ENCODE measurements at places on chromosomes 5 and 9.
A peak's percentile ranks its signal among the peaks of the same experiment; 100 is the strongest.

GRCh38 chr9:10721301-10721700 is 108.5 kb upstream of the PTPRD start:
- DNase-seq, result no peak

GRCh38 chr9:114055894-114056293 is 22.2 kb downstream of the AMBP start:
- DNase-seq, result no peak

GRCh38 chr5:140399979-140400729 is 1.5 kb upstream of the ANKHD1 start:
- no peak for DNase-seq

DNA sequence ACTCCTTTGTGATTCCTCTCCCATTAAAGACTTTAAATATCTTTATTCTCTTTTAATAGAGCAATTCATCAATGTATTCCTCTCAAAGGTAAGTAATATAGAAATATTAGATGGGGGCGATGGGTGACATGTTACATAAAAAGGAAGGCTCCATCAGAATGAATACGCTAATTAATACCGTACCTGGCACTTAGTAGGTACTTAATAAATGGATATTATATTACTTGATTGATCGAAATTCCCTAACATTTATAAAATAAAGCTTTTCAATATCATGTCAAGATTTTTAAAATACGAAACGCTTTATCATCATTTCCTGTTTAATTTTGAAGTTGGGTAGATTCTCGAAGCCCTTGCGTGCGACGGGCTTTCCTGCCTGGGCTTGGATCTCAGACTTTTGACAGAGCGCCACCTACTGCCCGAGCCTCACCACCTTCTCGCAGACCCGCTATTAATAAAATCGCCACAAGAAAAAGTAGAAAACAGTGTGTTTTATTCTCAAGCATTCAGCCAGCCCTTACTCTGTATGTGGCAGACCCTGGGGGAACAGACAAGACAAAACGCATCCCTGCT is 99.4 kb downstream of the C5orf15 start:
- DNase-seq, result peak; percentile 74

- no peak for DNase-seq
Observed at GRCh38 chr5:170421826-170422225, 32.7 kb upstream of the KCNMB1 start.

- peak; percentile 89 for DNase-seq
Observed at GRCh38 chr9:136539427-136540421, 6.1 kb downstream of the NOTCH1 start.

DNA sequence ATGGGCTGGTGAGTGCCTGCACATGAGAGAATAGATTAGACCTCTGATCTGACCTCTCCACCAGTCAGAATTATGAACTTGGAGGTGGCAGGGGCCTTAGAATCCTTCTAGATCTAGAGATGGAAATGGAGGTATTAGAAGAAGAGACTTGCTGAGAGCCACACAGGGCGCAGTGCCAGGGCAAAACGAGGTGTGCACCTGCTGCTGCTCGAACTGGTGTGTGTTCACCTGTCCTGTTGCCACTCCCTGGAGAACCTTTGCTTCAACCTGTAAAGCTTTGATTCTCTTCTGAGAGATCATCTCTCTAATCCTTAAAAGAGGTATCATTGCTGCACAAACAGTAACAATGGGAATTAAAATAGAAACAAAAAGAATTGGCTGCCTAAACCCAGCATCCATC is 24.9 kb downstream of the FRMPD1 start:
- DNase-seq, result no peak

DNA sequence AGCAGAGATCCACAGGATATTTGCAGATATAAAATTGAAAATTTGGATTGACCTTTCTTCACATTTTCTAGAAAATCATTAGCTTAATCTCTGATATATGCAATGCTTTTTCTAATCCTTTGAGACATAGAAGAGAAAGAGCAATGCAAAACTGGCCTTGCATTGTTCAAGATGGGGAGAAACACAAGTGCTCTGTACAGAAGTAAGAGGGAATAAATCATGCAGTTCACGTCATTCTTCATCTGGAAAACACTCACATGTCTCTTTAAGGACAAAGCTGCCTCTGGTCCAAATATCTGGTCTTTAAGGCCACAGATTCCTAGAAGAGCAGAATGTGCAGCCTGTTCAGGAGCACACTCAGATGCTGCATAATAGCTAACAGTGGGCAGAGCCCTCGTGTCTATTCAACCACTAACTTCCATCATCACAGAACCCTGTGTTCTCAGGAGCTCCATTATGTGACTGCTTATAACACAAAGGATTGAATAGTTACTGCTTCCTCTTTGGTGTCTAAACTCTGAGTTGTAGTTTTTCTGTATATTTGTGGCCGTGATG is 277.5 kb downstream of the PLK2 start:
- no peak for DNase-seq

- no peak for DNase-seq
Observed at GRCh38 chr5:166581826-166582225, 1709.6 kb upstream of the WWC1 start.

DNA sequence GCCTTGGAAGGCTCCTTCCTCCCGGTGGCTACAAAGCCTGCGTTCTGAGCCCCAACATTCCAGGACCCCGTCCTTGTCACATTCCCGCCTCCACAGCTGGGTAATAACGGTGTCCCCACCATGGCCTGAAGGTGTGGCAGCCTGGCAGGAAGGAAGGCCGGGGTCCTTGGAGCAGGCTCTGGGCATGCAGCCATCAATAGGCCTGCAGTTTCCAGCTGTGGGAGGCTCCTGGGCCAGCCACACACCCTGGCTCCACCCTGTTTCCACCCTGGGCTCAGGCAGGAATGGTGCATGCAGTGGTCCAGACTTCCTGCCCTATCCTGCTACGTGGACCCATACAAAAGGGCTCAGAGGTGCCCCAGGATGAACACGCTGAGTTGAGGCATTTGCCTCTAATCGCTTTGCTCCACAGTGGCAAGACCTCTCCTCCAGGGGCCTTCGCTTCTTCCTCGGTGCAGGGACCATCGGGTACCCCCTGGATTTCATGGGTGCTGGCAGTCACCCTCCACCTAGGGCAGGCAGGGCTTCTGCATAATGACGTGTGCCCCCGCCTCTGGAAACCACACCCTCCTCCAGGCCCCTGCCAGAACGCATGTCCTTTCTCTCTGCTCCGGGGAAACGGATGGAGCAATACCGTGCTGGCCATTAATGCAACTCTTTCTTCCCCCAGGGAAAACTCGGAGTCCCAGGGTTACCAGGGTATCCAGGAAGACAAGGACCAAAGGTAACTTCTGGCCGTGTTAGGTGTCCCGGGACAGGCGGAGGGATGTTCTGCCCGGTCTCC is 95.1 kb upstream of the FCN2 start:
- peak; percentile 45 for DNase-seq

DNA sequence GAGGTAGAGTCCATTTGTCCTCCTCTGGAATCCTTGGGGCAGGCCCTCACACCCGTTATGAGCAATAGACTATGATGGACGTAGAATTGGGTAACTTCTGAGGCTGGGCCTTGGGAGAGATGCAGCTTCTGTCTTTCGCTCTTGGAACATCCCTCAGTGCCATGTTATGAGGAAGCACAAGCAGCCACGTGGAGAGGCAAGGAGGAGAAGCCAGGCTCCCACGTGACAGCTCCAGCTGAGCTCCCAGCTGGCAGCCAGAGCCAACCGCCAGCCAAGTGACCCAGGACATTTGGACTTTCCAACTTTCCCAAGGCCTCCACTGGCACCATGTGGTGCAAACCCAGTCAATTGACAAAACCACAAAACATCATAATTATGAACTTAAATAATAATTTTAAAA is 43.0 kb upstream of the BOD1 start:
- DNase-seq, result no peak

- DNase-seq, result no peak
Observed at GRCh38 chr9:105258225-105258737, 13.8 kb downstream of the SLC44A1 start.

DNA sequence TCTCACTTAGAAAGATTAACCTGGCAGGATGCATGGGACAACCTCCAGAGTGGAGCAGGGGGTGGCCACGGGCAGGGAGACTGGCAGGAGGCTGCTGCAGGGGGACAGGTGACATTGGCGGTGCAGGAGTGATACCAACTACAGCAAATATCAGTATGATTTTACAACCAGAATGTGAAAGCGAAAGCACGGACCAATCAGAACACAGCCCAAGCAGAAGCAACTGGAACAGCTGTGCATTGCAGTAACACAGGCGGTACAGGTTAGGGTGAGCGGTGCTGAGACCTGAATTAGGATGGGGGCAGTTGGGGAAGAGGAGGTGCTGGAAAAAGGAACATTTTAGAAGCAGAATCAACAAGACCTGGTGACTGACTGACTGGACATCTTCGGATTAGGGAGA is 29.3 kb downstream of the POLR1E start:
- no peak for DNase-seq

GRCh38 chr5:179680780-179681401 is at the start of gene CBY3:
Gene CBY3 (minus strand): TSS chr5:179681034. CDS start chr5:179680918, 116 bp downstream.
- DNase-seq, result no peak

DNA sequence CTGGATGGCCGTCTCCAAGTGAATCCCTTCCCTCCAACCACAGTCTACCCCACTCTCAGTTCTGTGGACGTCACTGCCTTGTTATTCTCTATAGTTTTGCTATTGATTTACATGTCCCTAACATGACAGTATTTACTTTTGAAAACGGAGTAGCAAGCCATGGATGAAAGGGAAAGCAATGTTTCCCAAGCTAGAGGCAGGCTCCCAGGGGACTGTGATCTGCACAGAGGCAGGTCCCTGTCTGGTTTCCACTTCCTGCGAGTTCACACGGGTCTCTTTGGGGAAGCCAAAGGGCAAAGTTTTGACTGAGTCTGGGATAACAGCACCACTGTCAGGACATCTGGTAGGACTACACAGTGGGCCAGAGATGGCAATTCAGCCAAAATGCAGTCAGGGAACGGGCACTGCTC is 12.7 kb downstream of the C9orf153 start:
- DNase-seq, result peak; percentile 66

- DNase-seq, result no peak
Observed at GRCh38 chr5:175593794-175594193, 64.1 kb upstream of the HRH2 start.

DNA sequence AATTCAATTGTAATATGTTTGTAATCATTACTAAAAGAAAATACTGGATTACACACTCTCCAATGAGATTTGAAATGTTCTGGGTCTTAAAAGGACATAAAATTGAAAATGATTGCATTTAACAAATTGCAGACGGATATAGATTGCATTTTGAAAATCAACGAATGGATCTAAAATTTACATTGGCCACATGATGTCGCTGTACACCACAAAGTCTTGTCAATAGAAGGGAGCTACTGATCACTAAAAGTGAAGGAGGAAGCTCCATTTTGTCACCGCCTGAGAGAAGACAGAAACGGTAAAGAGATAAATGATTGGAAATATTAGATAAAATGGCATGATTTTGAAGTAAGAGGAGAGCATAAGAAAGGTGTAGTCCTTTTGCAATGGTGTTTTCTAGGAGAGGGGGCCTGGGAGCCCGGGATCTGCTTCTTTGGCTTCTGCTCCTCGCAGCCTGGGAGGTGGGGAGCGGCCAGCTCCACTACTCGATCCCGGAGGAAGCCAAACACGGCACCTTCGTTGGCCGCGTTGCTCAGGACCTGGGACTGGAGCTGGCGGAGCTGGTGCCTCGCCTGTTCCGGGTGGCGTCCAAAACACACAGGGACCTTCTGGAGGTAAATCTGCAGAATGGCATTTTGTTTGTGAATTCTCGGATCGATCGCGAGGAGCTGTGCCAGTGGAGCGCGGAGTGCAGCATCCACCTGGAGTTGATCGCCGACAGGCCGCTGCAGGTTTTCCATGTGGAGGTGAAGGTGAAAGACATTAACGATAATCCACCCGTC is at the start of gene PCDHA1:
PCDHA1 (plus strand) TSS at position 236 of the 782 bp plus-strand sequence.
- DNase-seq, result no peak

DNA sequence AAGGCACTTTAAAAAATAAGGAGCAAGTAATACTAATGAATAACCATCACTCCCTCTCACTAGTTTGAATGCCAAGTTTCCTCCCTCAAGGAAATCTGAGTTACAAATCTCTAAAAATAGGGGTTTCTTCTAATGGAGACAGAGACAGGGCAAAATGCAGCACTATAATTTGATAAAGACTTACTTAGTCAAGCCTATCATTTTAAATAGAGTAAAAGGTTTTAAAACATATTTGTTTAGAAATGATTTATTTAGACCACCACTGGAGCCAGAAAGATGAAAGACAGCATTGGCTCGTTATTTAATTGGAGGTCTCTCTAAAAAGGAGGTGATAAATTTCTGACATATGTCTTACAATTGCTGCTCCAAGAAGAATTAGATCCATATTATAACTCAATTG is 228.7 kb downstream of the TLE1 start:
- no peak for DNase-seq

DNA sequence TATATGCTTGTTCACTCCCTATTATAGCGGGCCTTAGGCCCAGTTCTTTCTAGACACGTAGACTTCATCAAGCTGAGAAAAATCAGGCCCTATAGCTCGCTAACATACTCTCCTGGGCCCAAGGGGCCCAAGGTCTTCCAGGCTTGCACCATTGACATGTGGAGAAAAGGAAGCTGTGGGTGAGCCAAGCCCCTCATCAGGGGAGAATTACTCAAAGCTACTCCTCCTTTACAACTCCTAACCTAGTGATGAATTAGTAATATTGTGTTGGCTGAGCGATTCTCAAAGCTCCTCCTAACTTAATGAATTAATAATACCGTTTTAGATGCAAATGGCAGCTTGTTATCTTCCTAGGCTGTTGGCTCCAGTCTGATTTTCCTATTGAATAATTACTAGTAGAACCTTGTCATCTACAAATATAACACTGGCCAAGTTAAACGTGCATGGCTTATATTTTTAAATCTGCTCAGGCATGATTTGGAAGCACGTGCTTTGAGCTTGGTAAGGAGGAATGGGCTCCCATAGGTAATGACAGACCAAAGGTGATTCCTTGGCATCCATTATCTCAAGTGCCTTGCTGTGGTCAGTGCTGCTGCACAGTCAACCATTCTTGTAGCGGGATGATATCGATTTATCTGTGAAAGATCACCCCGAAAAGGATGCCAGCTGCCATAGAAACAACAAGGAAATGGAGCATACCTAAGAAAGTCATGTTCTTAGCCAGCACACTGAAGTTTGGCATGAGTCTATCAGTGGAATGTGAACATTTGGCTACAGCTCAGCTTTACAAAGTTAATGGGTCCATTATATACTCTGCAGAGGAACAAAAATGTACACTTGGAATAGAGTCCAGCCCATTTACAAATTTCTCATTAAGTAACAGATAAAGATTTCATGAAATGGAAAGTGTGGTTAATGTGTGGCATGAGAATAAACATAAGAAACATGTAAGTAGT is 23.8 kb downstream of the LVRN start:
- no peak for DNase-seq

Measured in heart right ventricle (tissue), 16 donors.